ENCODE measurements at places on chromosomes 3 and 15.

DNA sequence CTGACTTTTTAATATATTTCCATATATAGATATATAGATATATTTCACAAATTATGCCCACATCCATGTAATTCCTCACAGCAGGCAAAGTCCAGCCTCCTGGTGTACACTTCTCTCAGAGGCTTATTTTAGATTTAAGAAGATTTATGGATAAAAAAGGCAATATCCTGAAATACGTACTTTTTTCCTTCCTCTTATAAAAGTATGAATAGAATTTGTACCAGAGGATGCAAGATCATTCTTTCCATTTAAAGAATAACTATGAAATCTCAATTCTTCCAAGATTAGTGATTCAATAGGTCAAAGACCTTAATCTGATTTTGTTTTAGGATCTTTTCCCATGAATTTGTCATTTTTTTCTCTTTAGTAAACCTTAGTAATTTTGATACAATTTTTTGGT, 597.9 kb upstream of the TBL1XR1 start:
- DNase-seq, result no peak

GRCh38 chr15:72368325-72368724, 7.5 kb downstream of the HEXA start:
- no peak for DNase-seq

- no peak for DNase-seq
Observed at GRCh38 chr15:75751891-75752290, 39.2 kb upstream of the CSPG4 start.

DNA sequence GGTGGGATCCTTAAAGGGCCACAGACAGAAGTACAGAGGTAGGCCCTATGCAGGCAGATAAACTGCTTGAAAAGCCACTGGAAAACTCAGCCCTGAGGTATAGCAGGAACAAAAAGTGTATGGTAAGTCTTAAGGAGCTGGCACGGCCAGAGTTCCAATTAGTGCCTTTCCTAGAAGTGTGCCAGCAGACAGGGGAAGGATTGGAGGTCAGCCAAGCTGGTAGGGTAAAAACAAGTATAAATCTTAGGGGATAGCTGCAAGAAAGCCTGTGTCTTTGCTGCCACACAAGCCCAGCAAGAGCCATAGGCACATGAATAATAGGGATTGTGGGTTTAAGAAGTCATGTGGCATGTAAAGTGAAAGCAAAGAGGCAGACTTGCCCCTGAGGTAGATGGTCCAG, 582.5 kb downstream of the PLOD2 start:
- no peak for DNase-seq

DNA sequence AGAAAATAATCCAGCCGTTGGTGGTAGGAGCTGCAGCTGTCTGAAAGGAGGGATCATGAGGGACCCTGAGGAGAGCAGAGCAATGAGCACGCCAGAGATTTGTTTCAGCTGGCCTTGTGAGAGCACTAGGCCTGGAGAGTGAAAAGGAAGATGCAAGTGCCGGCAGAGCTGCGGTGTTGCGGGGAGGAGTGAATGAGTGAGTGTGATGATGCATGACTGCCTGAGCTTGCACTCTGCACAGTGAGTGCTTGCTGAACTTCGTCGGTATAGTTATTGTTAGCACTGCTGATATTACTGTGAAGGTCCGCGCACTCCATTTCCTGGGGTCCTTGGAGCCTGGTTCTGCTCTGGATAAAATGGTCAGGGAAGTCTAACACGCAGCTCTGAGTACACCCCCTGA, 23.2 kb downstream of the EIF1B start:
- no peak for DNase-seq
